ENCODE measurements at places on chromosomes 12 and 14. TPM values are rescaled to one million over a fixed set of nuclear protein-coding genes. Genes with fewer than 3 reads are reported as not detected.

The EGLN3 gene
- total RNA-seq = 5.0 TPM

DNA sequence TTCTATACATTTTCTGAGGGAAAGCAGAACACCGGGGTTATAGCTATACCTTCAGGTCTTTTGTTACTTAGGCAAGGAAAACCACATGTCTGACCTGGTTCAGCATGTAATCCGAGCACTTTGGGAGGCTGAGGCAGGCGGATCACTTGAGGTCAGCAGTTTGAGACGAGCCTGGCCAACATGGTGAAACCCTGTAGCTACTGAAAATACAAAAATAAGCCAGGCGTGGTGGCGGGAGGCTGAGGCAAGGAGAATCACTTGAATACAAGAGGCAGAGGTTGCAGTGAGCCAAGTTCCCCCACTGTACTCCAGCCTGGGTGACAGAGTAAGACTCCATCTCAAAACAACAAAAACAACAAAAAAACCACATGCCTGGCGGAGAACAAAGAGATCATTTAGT is 177.6 kb downstream of the ACSS3 start:
- DNase-seq = no peak
- no peaks in the 10 kb centered on the region for H3K27me3 ChIP-seq
- H3K36me3 ChIP-seq = no peaks in the 10 kb centered on the region
- H3K4me3 ChIP-seq = no peak overlapping the region
- no peaks in the 10 kb centered on the region for H3K4me1 ChIP-seq
- no peak overlapping the region for H3K27ac ChIP-seq

GRCh38 chr12:117091758-117092510 is 7.3 kb downstream of the TESC start:
- peaks cover 22% of the 10 kb centered on the region for H3K36me3 ChIP-seq
- no peak for DNase-seq
- H3K4me1 ChIP-seq = peaks cover 6% of the 10 kb centered on the region

- DNase-seq = no peak
- H3K36me3 ChIP-seq = peaks cover 32% of the 10 kb centered on the region
- peak overlapping the region; percentile 96 for H3K27ac ChIP-seq
- peaks cover 47% of the 10 kb centered on the region for H3K4me1 ChIP-seq
- H3K27me3 ChIP-seq = no peaks in the 10 kb centered on the region
- H3K4me3 ChIP-seq = peak overlapping the region; percentile 92
These were observed 1.7 kb downstream of the SUPT16H start for GRCh38 chr14:21382095-21382494.

The ANG gene
- 2.5 TPM for total RNA-seq

DNA sequence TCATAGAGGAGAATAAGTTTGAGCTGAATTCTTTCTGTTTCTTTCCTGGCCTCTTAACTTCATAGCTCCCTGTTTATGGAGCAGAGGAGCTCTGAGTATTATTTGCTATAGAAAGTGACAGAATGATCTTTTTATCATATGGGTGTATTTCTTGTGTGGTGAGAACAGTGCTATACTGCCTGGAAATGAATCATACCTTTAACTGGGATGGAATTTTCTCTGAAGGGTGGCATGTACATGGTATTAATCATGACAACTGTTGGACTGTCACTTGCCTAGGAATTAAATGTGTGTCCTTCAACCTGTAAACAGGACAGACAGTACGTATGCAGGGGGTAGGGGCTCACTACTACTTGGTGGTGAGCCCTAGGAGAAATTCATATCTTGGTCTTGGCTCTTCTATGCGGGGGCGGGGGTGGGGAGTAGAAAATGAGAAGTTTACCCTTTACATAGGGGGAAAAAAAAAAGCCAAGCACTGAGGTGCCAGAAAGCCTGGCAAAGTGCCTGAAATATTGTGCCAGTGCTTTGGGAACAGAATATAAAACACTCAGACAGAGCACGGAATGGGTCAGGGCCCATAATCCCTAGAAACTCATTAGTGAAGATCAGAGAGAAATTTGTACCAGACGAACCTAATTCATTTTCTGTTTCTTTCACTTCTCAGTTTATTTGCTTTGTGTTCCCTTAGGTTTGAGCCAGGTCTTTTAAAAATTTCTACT is 33.8 kb downstream of the ARMH4 start:
- H3K36me3 ChIP-seq = no peaks in the 10 kb centered on the region
- H3K4me3 ChIP-seq = no peak overlapping the region
- no peaks in the 10 kb centered on the region for H3K4me1 ChIP-seq
- H3K27me3 ChIP-seq = peaks cover 36% of the 10 kb centered on the region

- peaks cover 47% of the 10 kb centered on the region for H3K36me3 ChIP-seq
- no peak for DNase-seq
- H3K4me1 ChIP-seq = peaks cover 26% of the 10 kb centered on the region
- no peaks in the 10 kb centered on the region for H3K27me3 ChIP-seq
- H3K27ac ChIP-seq = no peak overlapping the region
These were observed 74.6 kb downstream of the CCDC88C start for GRCh38 chr14:91343051-91343450.

The AICDA gene
- total RNA-seq = not detected

- no peaks in the 10 kb centered on the region for H3K36me3 ChIP-seq
- DNase-seq = no peak
These were observed 7.6 kb downstream of the KRT3 start for GRCh38 chr12:52788192-52788875.
